ENCODE measurements at places on chromosomes 2 and 18. TPM values are rescaled to one million over a fixed set of nuclear protein-coding genes. Genes with fewer than 3 reads are reported as not detected.

HJURP gene
- not detected for polyA plus RNA-seq

IL1B gene
- 65.1 TPM for polyA plus RNA-seq

CFAP65 gene
- polyA plus RNA-seq, result not detected

PKDCC gene
- polyA plus RNA-seq, result not detected

IGFBP5 gene
- not detected for polyA plus RNA-seq

HOXD4 gene
- polyA plus RNA-seq, result not detected

DNA sequence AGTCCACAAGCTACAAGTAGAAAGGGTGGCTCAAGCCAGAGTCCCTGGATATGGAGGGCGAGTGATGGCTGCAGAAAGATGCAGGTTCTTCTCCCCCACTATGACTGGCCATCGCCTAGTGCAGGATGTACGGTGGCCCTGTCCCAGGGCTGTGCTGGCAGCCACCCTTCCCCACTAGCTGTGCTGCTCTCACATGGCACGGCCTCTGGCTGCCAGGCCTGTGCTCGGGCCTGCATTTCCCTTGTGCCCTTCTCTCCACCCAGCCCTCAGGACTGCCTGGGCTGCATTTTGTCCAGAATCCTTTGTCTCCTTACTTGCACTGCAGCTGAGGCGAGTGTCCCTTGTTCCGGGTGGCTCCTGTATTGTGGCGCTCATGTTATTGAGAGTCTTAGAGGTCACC, 1.6 kb upstream of the RAMP1 start:
- no peak for DNase-seq

GRCh38 chr2:171208657-171209056, 48.0 kb upstream of the TLK1 start:
- no peak for DNase-seq

DNA sequence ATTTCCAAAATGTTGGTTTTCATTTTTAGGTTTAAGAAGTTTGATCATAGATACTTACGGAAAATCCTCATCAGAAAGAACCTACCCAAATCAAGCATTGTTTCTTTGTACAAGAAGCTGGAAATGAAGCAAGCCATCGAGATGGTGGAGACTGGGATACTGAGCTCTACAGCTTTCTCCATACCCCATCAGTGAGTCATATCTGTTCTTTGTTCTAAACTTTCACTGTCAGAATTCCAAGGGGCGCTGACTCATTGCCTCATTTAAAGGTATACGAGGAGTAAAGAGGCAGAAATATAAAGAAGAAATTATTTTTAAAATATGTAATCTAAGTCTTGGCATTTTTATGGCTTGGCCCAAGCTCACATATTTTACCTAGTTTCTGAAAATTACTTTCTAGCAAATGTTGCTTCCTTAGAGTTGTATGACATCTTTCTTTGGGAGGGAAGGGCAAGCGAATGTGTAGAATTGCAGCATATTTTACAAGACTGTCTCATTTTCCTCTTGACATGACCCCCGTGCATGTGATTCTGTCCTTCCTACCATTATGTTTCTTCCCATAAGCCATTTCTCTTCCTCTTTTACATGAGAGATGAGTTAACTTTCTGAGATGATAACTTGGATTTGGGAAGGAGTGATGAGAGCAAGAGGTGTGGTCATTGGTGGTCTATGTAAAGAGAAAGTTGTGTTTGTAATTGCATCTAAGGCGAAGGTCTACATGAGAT, 41.2 kb downstream of the SLC9A4 start:
- no peak for DNase-seq

GRCh38 chr2:42252464-42252863, 83.3 kb downstream of the EML4 start:
- no peak for DNase-seq

DNA sequence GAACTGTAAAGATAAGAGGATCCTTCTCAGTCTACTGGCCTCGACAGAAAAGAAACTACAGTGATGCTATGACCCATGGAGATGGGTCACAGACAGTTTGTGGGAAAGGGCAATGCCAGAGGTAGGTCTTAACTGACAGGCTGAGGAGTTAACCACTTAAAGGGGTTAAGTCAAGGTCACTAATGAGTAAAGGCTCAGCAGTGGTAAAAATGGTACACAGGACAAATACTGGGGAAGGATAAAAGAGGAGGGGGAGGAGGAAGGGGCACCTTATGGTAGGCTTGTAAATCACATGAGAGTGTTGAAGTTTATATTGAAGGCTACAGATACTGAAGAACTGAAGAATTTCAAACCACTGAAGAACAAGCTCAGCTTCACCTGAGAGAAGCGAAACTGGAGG, 9.9 kb downstream of the IER3IP1 start:
- no peak for DNase-seq

GRCh38 chr2:231677632-231678104, 30.7 kb upstream of the PTMA start:
- DNase-seq, result peak; percentile 83

DNA sequence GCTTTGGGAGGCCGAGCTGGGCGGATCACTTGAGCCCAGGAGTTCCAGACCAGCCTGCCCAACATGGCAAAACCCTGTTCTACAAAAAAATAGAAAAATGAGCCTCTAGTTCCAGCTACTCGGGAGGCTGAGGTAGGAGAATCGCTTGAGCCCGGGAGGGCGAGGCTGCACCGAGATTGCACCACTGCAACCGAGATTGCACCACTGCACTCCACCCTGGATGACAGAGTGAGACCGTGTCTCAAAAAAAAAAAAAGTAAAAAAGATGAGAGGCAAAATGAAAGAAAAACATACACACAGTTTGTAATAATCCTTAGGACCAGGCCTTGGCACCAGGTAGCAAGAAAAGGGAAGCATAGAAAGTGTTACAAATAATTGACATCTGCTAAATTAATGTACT, 22.0 kb downstream of the RBM43 start:
- peak; percentile 20 for DNase-seq

- DNase-seq, result no peak
These were observed 514.8 kb upstream of the RAB6C start for GRCh38 chr2:129464631-129465030.

DNA sequence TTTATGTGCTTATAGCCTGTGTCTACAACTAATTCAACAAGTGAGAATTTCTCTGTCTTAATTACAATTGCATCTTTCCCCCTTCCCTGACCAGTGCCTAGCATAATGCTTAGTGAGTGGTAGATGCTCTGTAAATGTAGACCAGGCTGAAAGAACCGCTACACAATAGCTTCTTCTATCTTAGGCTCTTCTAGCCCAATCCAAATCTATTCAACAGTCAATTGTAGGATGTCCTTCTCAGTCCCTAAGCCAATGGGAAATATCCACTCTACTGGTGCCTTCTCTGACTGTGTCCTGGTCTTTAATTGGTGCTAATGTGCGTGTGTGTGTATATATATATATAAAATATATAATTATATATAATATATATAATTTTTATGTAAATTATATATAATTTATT, 34.1 kb upstream of the GCC2 start:
- DNase-seq, result no peak

DNA sequence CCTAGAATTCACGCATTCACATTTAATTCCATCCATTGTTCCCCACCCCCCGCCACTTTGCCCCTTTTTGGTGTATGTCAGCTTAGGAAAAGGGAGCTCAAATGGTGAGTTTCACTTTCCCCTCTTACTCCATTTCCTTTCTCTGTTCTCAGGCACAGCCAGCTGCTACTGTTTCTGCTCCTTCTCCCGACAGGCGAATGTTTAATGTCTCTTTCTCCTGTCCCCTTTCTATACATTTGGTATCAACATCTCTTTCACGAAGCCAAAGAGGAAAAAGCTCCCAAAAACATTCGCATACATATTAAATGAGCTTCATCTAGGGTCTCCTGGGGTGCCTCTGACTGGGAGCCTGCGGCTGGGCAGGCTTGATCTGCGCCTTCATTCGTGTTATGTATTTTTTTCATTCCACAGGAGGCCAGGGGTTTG, 124.2 kb upstream of the SATB2 start:
- DNase-seq, result no peak

- no peak for DNase-seq
These were observed 5.2 kb upstream of the DNAJB2 start for GRCh38 chr2:219273937-219274336.

DNA sequence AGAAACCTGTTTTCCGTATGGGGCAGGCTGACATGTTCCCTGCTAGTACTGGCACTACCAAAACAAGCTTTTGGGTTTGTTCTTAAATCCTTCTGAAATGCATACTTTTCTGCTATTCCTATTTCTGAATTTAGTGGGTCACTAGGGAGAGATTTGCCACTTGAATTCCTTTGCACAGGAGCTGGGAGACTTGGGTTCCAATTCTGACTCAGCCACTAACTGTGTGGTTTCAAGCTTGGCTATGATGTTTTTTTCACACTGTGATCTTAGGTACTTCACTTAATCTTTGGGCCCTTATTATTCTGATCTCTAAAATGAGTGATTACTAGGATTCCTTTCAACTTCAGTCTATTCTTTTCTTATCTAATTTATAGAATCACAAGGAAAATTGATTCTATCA, 105.5 kb downstream of the BCL11A start:
- DNase-seq, result no peak

- no peak for DNase-seq
These were observed 353.9 kb upstream of the SPHKAP start for GRCh38 chr2:228535396-228535795.

DNA sequence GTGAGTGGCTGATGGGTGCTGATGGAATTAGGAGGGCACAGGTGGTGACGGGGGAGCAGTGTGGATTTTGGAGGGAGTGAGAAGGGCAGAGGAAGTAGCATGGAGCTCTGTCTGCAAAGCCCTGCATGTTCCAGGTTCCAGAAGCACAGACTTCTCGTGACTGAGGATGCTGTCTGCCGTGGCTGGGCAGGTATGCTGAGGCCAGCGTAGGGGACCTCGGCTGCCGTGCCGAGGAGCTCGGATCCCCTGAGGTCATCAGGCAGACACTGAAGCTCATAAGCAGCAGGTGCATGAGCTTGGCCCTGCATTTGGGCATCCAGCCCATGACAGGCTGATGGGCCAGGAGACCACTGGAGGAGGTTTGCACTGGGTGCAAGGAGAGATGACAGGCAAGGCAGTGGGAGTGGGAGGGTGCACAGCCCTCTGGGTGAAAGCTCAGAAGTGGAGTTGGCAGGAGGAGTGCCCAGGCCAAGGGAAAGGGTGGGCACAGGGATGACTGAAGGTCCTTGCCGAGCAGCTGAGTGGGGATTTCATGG, 215.3 kb downstream of the SH3RF3 start:
- no peak for DNase-seq

DNA sequence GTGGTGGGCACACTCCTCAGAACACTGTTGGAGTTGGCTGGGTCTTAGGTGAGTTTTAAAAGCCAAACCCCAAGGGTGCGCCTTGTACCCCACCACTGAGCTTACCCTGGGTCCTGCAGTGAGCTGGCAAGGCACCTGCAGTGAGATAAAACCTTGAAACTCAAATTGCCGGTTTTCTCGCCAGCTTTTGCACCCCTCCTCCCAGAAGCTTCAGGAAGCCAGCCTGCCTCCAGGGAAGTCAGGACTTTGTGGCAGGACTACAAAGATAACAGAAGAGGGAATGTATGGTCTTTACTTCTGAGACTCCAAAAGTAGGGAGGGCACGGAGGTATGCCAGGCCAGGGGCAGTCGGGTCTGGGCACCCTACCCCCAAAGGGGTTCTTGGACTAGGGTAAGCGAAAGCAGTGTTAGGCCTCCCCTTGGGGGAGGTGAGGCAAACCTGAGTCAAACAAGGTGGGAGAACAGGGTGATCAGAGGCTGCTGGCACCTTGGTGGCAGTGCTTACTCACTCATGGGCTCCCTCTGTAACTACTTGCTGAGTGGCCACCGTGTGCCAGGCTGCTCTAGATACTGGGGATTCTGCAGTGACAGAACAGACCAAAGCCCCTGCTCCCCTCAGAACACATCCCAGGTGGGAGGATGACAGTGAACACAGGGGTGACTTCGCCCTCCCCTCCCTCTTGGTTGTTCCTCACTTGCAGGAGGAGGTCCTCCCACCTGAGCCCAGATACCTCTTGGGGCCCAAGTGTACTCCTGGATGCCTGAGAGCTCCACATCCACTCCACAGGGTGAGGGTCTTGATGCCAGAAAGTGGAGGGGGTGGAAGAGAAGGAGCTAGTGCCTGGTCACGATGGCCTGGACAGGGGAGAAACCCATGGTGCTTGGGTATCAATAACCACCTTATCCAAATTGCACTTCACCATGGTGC, 69.3 kb upstream of the RGPD5 start:
- DNase-seq, result no peak

DNA sequence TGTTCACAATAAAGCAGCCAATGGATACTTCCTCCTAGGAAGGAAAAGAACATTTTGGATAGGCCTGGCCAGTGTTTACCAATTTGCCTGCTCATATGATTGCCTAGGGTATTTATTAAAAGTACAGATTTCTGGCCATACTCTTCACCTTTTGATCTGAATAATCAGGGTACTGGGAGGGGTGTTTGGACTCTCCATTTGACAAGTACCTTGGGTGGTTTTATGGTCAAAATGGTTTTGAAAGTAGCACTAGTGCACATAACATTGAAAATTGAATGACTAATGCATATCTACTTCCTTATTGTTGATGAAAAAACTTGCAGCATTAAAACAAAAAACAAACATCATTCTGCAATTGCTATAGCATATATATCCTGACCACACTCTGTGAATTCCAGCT, 333.3 kb upstream of the CDH2 start:
- DNase-seq, result no peak

DNA sequence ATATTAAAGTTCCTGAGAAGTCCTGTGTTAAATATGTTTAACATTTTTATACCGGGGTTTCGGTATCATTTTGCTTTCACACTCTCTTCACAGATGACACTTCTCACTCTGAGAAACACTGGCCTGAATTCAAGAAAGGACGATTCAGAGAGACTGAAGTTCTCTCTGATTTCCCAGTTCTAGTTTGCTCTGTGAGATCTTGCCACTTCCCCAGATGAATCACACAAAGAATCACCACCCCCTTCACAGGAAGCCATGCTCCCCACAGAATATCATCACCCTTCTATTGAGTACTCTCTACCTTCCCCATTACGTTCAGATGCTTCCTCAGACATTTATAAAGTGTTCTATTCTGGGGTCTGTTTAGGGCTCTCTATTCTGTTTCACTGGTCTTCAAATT, 16.1 kb upstream of the CD207 start:
- peak; percentile 75 for DNase-seq

DNA sequence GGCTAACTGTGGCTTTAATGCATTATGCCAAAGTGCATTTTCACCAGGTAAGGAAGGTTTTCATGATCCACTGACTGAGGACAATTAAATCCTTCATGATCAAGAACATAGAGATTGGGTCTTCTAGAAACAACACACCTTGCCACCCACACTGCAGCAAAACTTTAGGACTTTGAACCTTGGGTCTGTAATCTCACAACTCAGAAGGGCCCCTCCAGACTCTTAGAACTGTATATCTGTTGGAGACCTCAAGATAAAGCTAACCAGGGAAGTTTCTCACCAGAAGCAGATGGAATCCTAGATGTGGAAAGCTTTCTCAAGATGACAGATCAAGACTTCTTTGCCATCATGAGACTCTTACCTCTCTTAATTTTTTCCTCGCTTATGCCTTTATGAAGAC, 42.5 kb upstream of the MAT2A start:
- DNase-seq, result no peak

- DNase-seq, result no peak
These were observed 143.4 kb downstream of the RPIA start for GRCh38 chr2:88834866-88835265.

GRCh38 chr2:191266201-191266600, 21.0 kb downstream of the MYO1B start:
- DNase-seq, result no peak

Measured in CD14-positive monocyte (primary cell).